ENCODE measurements at places on chromosomes 7 and 10.

- DNase-seq: no peak
Observed at GRCh38 chr7:128033246-128033645, 2.0 kb upstream of the LRRC4 start.

DNA sequence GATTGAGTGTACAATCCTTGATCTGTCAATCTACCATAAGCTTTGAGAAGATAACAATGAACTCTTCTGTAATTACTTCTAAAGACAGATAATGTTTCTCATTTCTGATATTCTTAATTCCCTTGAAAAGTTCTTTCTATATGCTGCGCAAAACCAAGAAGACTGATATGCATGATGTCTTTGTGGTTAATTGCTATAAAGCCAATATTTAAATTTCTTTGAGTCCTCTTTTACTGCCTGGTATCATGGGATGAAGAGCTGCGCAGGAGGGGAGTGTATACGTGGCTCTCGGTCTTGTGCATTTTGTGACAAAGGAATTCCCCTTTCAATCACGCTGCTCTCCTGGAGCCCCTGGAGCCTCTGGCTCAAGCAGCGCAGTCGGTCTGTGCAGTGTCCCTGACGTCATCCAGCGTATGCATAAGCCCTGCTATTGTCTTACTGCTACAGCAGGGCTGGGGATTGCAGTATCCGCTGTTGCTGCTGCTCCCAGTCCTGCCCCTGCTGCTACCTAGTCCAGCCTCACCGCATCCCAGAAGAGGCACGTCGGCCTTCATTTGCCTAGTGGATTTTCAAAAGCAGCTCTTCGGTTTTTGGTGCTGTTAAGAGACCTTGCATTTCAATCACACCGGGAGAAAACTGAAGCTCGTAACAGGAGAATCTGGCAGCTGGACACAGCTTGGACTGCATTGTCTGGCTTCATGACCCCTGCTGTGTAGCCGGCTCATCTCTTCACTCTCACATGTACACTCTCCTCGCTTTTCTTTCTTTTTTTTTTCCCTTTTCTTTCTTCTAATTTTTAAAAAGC lies 66.7 kb downstream of the ST7 start:
- DNase-seq: no peak

DNA sequence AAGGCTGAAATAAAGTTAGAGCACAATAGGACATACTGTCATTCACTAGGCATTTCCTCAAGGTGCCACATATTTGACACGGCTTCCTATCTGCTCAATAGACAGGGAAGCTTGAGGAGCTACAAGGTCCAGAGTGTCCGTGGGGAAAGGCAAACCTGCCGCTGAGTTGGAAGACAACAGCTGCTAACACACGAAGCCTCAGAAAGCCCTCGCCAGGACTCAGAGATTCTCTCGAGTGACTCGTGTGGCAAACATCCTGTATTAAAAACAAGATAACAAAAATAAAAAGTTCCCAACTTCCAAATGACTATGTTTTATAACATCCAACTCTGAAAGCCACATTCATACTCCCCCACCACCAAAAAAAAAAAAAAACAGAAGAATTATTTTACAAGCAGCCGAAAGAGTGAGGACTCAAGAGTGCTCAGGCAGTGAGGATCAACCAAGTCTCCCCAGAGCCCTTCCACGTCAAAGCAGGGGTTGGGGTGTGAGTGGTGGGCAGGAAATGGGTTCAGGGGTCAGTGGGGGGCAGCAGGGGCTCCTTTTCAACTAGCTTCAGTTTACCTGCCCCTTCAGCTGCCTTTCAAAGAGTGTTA lies 67.6 kb downstream of the STK17A start:
- DNase-seq: no peak

DNA sequence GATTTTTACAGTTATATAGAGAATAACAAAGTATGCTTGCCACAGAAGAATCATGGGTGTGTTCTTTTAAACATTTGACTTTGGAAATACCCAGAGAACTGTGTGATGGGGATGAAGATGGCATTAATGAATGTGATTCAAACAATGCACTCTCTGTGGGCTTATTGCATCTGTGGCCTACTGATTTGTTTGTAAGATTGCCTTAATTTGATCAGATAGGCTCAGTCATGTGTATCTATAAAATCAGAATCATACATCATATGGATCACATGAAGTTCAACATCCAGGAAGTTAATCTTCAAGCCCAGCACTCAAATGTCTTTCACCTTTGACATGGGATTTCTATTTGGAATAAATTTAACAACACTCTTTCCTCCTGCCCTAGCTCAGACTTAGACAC lies 410.9 kb downstream of the SUGCT start:
- DNase-seq: no peak

GRCh38 chr7:16804674-16805439 lies at the start of gene AGR2:
Gene AGR2 (minus strand): TSS chr7:16804999. CDS start chr7:16801796, 3,203 bp downstream.
- DNase-seq: no peak

DNA sequence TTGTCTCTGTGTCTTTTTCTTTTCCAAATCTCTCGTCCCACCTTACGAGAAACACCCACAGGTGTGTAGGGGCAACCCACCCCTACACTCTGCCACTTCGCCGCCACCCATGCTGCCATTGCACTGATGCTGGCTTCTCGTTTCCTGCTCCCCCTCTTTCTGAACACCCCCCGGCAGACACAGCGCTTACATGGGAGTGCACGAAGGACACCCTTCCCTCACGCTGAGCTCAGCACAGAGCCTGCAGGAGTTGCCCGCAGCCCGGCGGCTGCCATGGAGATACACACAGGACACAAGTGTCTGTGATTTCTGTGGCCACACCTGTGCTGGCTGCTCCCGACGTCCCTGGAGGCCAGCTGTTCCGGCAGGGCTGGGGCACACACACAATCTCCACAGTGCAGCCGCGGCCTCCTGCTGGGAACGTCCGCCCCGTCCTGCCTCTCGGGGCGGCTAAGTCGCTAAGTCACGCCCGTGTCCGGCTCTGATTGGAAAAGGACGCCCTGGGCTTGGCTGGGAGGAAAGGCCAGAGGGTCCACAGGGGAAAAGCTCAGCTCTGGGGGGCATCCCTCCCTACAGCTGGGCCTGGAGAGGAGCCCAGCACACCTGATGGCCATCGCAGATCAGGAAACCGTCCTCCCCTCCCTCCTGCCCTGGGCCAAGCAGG lies 349.8 kb downstream of the PTPRN2 start:
- no peak for DNase-seq

All from KBM-7 (cell line).